Activated CD4-positive, alpha-beta T cell treated with anti-CD3 and anti-CD28 coated beads, Interleukin-10, Interleukin-2, amounts not matched to agents 100 ng/mL and 50 ng/mL, durations not matched to agents 16 hours and 8 hours (primary cell): ENCODE measurements at places on chromosomes 13 and 19.
A peak's percentile ranks its signal among the peaks of the same experiment; 100 is the strongest.

DNA sequence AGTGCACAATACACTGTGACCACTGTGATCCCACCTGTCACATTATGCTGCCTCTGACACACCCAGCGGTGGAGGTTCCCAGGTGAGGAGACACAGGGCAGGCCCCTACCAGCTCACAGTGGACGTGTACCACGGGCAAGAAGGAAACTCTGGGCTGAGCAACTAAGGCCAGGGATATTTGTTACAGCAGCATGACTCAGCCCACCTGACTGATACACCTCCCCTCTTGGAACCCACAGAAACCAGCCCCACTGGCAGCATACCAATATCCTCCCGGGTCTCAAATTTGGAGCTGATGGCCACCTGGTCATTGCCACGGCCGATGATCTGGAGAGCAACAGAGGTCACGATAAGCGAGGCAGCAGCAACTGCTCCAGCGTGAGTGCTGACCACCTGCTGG is 14.9 kb downstream of the KLC3 start:
- DNase-seq, result no peak

DNA sequence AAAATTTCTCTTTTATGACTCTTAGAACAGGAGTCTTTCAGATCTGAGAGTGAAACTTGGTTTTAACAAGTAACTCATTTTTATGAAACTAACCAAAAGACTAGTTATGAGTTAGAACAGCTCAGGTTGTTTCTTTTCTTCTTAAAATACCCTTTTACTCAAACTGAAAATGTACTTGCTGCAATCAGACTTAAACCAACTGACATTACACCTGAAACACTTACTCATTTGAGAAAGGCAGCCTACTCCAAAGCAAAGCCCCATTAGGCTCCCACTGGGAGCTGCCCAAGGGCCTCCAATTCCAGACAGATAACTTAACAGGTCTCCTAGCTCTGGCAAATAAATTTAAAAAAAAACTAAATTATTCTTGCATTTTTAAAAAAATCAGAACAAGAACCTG is 3.6 kb downstream of the FOXO1 start:
- DNase-seq, result peak; percentile 87

GRCh38 chr19:1164684-1165531 is 9.2 kb downstream of the SBNO2 start:
- DNase-seq, result no peak

DNA sequence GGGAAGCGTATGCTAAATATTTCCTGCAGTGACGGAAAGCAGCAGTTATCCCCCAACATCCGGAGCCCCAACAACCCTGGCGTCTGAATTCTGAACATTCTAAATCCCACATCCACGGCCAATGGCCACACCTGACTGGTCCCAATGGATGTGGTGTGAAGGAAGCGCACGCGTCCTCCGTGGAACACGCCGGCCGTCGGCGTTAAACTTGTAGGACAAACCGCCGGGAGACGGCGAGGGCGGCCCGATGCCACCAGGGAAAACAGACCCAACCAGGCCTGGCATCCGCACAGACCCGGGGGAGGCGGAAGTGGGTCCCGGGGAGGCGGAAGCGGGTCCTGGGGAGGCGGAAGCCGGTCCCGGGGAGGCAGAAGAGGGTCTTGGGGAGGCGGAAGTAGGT is 3.2 kb downstream of the SHC2 start:
- DNase-seq, result no peak

GRCh38 chr13:93765062-93765461 is 538.5 kb downstream of the GPC6 start:
- DNase-seq, result no peak

DNA sequence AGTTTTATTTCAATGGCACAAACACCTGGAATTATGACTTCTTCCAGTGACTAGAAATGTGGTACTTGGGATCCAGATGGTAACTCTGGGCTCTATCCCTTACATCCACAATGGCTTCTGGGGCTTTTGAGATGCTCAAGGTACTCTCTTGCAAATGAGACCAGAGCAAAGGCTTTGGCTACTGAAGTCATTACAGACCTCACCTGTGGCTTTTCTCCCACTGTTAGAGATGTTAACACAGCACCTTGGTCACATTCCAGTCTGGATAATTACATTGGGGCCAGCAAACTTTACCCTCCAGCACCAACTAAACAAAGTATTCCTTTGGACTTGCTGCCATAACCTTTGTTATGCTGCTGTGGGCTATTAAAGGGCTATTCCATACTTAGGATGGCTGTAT is 6.1 kb downstream of the ENOX1 start:
- no peak for DNase-seq

DNA sequence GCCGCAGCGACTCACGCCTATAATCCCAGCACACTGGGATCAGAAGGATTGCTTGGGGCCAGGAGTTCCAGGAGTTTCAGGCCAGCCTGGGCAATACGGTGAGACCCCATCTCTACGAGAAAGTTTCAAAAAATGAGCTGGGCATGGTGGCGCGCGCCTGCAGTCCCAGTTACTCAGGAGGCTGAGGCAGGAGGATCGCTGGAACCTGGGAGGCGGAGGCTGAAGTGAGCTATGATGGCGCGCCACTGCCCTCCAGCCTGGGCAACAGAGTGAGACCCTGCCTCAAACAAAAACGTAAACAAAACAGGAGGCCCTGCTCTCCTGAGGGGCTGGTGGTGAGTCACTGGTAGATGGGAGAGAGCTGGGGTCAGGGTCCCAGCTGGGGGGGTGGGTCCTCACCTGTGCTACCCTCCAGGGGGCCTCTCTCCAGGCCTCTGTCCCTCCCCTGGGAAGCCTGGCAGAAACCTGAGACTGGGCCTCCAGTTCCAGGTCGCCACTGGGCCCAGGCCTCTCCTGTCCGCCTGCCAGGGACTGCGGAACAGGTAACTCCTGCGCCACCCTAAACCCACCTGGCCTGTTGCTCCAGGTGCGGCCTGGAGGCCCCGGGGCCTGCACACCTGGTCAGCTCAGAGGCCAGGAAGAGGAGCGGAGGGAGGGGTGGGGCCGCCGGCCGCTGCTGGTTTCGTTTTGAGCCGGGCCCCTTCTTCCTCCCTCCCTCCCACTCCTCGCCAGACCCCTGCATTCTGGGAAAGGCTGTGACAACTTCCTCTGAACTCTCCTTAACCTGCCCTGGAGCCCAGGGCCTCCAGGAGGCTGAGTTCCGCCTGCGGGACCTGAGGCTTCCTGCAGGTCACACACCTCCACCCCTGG is 17.2 kb upstream of the ZBTB7A start:
- DNase-seq, result peak; percentile 66

- DNase-seq, result no peak
Measured at GRCh38 chr13:32035716-32036115, 4.1 kb downstream of the FRY start.

GRCh38 chr13:110937511-110938285 is 22.8 kb upstream of the ANKRD10 start:
- DNase-seq, result no peak

- DNase-seq, result no peak
Measured at GRCh38 chr13:110200276-110200870, 106.6 kb downstream of the COL4A1 start.

GRCh38 chr13:21149568-21149967 is 26.8 kb downstream of the SKA3 start:
- DNase-seq, result no peak

DNA sequence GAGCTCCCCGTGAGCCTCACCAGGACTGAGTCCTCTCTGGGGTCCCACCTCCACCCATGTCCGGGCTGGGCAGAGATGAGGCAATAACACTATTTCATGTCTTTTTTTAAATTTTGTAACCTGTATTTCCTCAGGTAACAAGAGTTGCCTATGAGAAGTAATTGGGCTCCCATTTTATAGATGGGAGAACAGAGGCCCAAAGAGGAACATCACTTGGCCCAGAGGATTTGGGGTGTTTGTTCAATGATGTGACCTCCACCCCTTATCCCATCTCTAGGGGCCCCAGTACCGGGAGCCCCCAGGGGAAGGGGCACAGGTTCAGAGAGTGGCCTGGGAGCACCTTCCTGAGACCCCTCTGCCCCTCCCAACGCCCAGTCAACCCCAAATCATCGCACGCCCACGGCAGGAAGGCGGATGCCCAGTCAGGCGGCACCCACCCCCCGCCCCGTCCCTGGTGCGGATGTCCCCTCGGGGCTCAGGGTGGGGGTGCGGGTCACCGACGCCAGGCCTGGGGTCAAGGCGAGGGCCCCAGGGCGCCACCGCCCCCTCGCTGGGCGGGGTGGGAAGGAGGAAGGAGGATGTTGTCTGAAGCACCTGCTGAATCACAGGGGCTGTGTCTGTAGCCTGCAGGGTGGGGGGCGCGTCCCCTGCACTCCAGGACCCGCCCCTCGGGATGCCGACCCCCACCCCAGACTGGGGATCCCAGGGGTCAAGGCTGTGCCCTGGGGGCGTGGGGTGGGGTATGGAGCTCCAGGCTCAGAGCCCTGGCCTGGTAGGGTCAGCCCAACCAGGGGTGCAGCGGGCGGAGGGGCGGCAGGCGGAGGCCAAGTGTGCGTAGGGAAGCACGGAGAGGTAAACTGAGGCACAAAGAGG is 9.0 kb upstream of the CIRBP start:
- DNase-seq, result peak; percentile 62

DNA sequence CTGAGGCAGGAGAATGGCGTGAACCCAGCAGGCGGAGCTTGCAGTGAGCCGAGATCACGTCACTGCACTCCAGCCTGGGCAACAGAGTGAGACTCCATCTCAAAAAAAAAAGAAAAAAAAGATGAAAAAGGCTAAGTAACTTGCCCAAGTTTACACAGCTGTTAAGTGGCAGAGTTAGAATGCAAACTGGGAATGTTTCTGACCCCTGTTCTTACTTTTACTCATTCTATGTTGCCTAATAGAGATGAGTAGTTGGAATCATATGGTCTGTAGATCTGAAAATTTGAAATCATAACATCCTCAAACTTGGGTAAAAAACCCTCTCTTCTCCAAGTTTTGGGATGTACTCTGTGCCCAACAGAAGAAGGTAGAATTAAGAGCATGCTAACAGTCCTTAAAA is 235.8 kb upstream of the RFC3 start:
- no peak for DNase-seq

- no peak for DNase-seq
Measured at GRCh38 chr19:38270587-38271167, 6.3 kb downstream of the SPINT2 start.

DNA sequence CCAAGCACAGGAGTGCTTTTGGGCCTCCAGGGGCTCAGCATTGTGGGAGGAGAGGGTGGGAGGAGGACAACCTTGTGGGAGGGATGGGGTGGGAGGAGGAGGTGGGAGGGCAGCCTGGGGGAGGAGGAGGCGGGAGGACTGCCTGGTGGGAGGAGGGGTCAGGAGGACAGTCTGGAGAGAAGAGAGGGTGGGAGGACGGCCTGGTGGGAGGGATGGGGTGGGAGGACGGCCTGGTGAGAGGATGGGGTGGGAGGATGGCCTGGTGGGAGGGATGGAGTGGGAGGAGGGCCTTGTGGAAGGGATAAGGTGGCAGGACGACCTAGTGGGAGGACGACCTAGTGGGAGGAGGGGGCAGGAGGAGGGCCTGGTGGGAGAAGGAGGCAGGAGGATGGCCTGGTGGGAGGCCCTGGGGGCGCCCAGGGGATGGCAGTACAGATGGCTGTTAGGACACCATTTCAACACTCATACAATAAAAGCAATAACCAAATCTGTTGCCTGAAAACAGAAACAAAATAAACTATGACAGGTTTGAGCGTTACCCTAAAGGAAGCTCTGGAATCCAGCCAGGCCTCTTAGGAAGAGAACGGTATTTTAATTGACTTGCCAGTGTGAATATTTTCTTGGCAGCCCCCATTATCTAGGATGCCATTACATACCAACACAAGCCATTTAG is 63.7 kb downstream of the CRYL1 start:
- no peak for DNase-seq

- no peak for DNase-seq
Measured at GRCh38 chr13:101535192-101535746, 82.8 kb downstream of the ITGBL1 start.

- DNase-seq, result no peak
Measured at GRCh38 chr13:43852923-43853404, 26.6 kb downstream of the CCDC122 start.

GRCh38 chr13:39618561-39618960 is 15.6 kb upstream of the LHFPL6 start:
- no peak for DNase-seq

GRCh38 chr13:27194895-27195764 is 23.5 kb upstream of the USP12 start:
- DNase-seq, result peak; percentile 84

- DNase-seq, result peak; percentile 59
Measured at GRCh38 chr19:47573071-47574026, at the start of gene ZNF541. Gene ZNF541, minus strand, starts transcription at chr19:47573148. Its CDS starts 17,292 bp downstream, at chr19:47555856.

GRCh38 chr13:47455626-47456025 is 545.4 kb downstream of the SUCLA2 start:
- no peak for DNase-seq

DNA sequence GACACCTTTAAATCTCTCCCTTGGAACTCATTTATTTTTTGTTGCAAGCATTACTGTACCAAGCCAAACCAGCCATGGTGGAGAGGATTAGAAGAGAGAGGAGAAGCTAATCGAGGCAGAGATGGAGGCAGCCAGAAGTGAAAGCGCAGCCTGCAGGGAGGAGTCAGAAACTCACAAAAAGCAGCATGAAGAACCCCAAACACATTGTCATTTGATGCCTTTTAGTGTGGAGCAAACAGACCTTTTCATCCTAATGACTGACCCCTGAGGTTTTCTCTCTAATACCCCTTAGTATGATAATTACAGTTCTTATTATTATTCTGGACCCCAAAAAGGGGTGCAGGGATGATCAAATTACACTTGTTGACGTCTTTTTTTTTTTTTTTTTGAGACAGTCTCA is 62.5 kb downstream of the TNFRSF19 start:
- DNase-seq, result no peak

DNA sequence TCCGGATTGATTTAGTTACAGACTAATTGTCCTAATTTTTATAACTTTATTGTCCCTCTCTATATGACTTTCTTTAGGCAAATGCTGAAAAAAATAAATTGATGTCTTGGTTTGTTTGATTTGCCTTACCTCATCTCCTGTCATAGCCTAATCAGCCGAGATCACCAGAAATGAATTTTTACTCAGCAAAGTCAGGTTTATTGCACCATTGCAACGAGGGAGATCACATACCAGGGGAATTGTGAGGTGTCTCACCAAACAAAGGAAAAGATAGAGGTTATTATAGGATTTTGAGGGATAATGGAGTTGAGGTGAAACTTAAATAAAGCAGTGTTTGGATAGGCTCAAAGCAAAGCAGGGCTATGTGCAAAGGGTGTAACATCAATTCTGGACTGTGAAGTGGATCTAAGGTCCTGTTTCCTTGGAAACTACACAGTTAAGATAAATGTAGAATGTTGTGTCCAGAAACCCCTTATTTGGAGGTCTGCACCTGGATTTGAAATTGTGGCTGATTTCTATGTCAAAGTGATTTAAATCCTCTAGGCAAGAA is 372.6 kb downstream of the OXGR1 start:
- DNase-seq, result no peak

- no peak for DNase-seq
Measured at GRCh38 chr13:29624997-29625396, 29.5 kb upstream of the SLC7A1 start.

DNA sequence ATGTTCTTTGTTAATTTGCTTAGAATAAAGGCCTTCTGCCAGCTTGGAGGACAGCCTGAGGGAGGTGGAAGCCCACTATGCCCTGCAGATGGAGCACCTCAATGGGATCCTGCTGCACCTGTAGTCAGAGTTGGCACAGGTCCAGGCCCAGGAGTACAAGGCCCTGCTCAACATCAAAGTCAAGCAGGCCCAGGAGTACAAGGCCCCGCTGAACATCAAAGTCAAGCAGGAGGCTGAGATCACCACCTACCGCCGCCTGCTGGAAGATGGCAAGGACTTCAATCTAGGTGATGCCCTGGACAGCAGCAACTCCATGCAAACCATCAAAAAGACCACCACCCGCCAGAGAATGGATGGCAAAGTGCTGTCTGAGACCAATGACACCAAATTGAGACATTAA is 41.7 kb downstream of the ZNF85 start:
- no peak for DNase-seq

GRCh38 chr19:1787116-1787515 is 25.0 kb downstream of the ATP8B3 start:
- DNase-seq, result no peak
